AG08395 (cell line): ENCODE measurements at places on chromosomes 1 and 21.

DNA sequence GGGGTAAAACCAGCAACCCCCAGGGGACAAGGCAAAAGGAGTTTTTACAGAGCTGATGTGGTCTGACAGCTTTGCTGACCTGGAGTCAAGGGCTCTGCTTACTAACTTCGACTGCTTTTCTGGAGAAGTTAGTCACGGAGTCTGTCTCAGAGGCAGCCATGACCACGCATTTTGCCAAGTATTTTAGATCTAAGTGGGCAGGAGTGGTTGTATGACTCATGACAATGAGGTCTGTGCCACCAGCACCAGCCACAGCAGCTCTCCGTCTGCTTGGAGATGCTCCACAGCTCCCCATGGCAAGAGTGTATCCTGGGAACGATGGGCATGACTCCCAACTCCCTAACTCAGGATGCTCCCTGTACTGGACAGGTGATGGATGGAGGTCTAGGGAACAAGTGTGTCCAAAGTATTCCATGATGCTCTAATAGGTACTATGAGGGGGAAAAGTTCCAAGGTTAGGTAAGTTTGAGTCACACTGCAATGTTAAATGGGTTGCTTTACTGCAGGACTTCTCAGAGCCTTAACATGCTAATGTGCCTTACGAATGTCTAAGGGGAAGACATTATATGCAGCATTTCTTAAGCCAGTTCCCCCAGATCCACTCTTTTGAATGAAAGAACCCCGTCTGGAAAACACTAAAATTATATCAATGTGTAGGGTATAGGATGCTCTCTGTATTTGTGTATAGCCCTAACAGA is 359.0 kb downstream of the HHAT start:
- peak; percentile 55 for DNase-seq

DNA sequence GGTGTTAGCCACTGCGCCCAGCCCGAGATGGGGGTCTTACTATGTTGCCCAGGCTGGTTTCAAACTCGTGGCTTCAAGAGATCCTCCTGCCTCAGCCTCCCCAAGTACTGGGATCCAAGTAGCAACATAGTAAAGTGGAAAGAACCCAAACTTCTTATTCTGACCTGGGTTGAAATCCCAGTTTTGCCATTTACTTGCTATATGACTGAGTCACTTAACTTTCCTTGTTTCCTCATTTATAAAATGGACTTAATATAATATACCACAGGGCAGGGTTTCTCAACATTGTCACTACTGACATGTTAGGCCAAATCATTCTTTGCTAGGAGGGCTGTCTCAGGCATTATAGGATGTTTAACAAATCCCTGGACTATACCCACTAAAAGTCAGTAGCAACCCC is 6.7 kb downstream of the PFDN2 start:
- no peak for DNase-seq

DNA sequence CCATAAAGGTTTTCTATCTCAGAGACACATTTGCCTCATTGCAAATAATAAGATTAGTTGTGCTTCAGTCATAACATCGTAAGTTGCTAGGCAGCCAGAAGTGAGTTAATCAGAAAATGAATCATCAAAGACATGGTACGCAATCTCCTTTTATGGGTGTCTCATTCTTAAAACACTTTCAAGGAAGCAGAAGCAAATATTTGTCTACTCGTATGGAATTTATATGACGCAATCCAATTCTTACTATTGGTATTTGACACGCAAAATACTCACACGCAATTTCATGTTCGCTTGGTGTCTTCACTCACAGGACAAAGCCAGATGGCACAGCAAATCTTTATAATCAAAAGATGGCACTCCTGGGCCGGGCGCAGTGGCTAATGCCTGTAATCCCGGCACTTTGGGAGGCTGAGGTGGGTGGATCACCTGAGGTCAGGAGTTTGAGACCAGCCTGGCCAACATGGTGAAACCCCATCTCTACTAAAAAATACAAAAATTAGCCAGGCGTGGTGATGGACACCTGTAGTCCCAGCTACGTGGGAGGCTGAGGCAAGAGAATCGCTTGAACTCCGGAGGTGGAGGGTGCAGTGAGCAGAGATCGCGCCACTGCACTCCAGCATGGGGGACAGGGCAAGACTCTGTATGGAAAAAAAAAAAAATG is 56.4 kb downstream of the HLCS start:
- DNase-seq, result peak; percentile 86

GRCh38 chr1:102550729-102551384 is 554.1 kb upstream of the OLFM3 start:
- DNase-seq, result no peak

DNA sequence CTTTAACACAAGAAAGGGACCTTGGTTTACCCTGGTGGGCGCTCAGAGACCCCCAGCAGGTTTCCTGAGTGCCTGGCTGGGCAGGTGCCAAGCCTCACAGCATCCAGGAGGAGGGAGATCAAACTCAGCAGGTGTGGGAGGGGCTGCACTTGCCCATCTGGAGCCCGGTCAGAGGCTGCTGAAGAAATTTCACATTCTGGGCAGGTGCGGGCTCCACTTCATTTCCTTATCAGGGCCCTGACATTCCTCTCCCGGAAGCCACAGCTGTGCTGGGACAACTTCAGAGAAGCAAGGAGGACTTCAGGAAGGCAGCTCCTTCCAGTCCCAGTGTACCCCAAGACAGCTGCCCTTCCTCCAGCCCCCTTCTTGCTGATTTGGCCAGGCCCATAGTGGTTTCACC is 82.9 kb downstream of the ITPKB start:
- no peak for DNase-seq

GRCh38 chr1:183773482-183774274 is 31.2 kb upstream of the RGL1 start:
- DNase-seq, result no peak

DNA sequence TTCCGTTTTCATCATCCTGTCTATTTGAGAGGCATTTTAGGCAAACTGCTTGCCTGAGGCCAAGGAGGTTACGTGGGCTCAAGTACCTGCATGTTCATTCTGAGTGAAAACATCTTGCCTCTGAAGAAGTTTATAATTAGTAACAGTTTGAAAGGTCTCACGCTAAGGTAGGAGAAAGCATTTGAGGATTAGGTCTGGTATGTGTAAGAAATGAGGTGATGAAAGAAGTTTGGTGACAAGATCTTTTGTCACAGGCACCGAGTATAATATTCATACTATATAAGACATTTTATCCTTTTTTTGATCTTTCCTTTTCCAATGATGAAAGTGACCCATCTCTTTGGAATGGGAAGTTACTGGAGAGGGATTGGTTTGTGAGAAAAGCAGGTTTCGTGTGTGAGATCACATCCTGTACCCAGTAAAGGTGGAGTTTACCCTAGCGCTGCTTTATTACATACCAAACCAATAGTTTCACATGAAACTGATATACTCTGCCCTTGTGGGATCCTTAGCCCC is 98.7 kb upstream of the PDC start:
- DNase-seq, result peak; percentile 2

GRCh38 chr1:206754011-206754410 is 16.6 kb upstream of the IL19 start:
- peak; percentile 81 for DNase-seq

- no peak for DNase-seq
Observed at GRCh38 chr1:146039844-146040194, 18.3 kb upstream of the HJV start.

GRCh38 chr1:102120910-102121309 is 124.2 kb upstream of the OLFM3 start:
- DNase-seq, result no peak

GRCh38 chr1:213017447-213018273 is 2.0 kb upstream of the ANGEL2 start:
- DNase-seq, result no peak

- no peak for DNase-seq
Observed at GRCh38 chr1:206022766-206023165, 929 bp downstream of the CTSE start.

DNA sequence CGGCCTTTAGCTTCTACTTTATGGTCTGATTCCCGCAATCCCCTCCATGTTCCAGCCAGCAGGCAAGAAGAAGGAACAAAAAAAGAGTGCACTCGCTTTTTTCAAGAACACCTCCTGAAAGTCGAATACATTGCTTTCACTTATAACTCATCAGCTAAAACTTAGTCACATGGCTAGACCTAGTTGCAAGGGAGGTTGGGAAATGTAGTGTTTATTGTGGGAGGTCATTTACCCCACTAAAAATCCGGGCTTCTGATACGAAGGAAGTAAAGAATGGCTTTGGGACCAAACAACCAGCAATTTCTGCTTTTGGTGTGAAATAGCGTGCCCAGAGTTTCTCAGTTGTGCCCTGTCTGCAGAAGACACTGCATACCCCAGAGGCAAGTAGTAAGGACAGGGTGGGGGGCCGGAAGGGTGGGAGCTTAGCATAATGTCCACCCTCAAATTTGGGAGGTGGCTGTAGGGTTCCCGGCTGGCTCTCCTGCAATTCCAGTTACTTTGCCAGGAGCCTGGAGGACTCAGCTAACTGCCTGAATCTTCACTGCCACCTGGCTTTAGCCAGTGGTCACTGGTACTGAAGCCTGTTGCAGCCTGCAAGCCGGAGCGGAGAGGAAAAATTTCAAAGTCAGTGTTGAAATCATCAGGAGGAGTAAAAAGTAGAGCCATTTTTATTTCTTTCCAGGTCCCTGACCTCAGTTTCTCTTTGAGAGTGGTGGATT is 57.7 kb upstream of the F3 start:
- no peak for DNase-seq

DNA sequence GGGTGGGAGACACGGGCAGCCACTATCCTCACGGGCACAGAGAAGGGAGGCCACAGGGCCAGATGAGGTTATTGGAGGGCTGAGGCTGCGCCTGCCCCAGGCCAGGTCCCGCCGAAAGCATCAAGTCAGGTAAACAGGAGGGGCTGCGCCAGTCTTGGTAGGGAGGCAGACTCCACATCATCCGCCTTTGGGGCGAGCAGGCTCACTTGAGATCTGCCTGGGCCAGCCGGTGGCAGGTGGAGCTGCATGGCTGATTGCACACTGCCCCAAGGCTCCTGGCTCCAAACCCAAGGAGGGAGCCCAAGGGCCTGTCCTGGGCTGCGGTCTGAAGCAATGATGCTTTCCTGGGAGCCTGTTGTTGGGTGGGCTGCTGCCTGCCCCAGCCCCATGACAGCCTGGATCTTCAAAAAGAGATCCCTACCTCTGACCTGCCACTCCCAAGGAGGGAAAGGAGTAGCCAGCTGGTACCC is 4.6 kb downstream of the SMIM1 start:
- DNase-seq, result no peak

GRCh38 chr1:3459940-3460671 is 5.6 kb downstream of the ARHGEF16 start:
- no peak for DNase-seq

DNA sequence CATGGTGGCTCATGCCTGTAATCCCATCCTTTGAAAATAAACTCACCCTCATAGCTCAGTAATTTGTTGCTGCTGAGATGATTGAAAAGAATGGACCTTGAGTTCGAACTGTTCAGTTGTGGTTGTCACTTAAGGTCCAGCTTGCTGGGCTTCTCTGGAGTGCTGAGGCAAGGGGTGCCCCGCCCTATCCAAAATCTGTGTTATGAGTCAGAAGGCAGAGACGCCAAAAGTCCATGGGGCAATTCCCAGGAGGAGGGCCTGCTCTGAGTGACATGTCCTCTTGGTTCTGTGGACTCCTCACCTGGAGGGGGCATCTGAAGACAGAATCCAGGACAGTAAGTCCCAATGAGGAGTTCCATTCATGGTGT is 64.8 kb downstream of the MYOM3 start:
- peak; percentile 82 for DNase-seq

DNA sequence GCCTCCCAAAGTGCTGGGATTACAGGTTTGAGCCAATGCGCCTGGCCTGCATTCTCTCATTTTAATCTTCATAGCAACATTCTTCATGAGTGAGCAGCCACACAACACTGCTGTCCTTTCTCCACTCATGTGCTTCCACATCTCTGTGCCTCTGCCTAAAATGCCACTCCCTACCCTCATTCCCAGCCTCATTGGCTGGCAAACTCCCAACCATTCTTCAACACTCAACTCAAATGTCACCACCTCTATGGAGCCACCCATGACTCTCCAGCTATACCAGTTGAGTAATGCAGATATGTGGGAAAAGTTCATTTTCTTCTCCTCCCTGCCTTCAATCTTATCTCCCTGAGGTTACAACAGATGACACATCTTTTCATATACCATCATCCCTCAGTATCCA is 53.9 kb upstream of the ZC3H12A start:
- no peak for DNase-seq

DNA sequence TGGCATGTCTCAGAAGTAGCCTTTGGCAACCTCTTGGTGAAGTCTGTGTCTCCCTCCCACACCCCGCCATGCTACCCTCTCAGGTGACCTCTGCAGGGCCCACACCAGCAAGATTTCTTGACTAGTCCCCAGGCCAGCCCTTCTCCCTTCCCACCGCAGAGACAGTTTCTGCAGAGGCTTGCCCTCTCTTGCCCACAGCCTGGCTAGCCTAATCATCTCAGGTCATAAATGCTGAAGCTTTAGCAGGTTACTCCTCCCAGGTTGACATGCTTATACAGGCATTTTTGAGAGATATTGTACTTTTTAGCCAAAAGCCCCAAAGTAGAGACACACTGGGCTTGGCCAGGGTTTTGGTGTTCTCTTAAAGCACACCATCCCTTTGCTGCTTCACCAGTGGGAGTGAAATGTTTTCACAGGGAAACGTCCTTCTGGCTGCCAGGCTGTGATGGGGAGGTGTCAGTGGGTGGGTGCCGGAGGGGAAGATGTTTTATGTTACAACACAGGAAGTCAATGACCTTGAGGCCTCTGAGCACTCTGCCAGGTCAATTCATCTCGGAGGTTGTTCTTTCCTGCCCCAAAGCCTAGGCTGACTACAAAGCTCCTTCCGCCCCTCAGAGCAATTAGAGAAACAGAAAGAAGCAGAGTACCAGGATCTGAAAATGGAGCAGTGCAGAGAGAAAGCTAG is 58.5 kb downstream of the STYXL2 start:
- no peak for DNase-seq

DNA sequence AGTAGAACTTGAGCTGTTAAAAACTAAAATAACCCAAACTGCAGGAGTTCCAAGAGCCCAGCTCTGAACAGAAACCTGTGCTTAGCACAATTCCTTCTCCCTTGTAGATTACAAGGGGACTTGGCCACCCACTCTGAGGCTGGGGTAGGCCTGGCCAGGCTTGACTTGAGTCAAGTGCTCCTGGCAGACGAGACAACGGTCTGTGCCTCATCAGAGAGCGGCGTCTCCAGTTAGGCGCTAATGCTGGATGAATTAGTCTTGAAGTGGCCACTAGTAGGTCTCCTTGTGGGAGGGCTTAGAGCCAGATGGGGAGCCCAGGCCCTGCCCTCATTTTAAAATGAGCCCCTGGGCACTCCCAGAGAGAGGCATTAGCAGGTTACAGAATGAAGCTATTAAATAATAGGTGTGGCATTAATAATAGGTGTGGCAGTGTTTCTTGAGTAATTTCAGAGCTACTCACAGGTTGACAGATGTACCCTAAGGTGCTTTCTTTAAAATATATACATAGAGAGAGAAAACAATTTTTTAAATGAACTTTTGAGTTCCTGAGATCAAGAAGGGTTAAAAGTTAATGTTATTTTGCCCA is 1.1 kb downstream of the EEIG2 start:
- peak; percentile 56 for DNase-seq

DNA sequence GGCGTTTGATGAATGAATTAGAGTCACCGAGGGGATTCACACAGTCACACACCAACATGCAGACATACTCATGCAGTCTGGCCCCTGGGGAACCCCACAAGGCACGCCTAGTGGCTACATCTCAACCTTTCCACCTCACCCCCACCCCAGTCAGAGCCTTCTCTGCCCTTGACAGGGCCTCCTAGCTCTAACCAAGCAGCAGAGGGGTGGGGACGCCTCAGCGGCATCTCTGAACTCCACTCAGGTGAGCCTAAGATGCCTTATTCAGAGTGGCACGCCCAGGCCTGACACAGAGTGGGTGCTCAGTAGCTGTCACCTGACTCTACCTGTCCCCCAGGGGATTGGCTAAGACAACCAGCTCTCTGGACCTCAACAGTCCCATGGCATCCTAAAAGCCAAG is 3.7 kb upstream of the SDC3 start:
- DNase-seq, result no peak

GRCh38 chr1:201791779-201792173 is 37.2 kb upstream of the IPO9 start:
- DNase-seq, result peak; percentile 67
